ENCODE measurements at places on chromosomes 6 and 20.

DNA sequence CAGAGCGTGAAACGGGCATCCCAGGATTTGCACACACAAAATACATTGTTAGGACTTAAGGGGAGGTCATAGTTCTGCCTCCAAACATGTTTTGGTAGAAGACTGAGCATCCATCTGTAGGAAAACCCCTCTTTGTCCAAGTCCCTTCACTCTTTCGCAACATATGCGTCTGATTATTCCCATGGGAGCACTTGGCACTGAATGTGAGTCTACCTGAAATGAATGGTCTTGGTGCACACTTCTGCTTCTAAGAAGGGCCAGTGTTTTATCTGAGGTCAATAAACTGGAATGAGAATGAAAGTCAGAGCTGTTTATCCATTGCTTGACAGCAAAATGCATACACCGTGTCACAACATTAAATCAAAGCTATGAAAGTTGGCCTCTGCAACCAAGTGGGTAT lies 33.0 kb downstream of the GJA10 start:
- DNase-seq = no peak

- no peak for DNase-seq
Observed at GRCh38 chr20:17904027-17904426, 64.6 kb downstream of the SNX5 start.

DNA sequence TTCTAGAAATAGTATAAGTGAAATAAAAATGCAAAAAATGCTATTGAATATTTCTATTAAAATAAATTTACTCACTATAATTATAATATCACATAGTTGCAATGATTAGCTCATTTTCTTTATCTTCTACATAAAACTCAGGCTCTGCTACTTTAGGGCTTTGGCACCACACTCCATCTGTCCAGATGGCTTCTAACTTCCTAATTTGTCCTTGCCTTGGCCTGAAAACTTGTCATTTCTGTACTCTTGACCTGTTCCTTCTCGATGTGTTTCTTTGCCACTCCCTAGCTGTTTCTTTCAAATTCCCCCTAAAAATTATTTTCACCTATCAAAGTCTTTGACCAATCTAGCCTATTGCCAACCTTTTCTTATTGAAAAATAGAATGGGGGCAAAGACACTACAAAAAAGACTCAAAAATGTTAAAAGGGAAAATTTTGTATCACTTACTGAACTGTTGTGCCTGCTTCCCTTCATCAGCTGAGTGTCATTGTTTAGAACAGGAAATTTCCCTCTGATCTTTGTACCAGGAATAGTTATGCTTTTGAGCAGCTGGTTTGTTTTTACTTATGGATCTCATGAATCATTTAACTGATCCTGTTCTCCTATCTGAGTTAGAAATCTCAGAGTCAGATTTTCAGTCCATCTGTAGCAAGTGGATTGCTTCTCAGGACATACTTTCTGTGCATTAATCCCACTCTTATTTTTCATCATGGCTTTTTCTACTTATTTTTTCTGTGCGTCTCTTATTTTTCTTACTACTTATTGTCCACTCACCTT lies 279.2 kb upstream of the CNR1 start:
- DNase-seq = no peak

- DNase-seq = no peak
Observed at GRCh38 chr6:77548190-77548589, 84.9 kb upstream of the HTR1B start.

DNA sequence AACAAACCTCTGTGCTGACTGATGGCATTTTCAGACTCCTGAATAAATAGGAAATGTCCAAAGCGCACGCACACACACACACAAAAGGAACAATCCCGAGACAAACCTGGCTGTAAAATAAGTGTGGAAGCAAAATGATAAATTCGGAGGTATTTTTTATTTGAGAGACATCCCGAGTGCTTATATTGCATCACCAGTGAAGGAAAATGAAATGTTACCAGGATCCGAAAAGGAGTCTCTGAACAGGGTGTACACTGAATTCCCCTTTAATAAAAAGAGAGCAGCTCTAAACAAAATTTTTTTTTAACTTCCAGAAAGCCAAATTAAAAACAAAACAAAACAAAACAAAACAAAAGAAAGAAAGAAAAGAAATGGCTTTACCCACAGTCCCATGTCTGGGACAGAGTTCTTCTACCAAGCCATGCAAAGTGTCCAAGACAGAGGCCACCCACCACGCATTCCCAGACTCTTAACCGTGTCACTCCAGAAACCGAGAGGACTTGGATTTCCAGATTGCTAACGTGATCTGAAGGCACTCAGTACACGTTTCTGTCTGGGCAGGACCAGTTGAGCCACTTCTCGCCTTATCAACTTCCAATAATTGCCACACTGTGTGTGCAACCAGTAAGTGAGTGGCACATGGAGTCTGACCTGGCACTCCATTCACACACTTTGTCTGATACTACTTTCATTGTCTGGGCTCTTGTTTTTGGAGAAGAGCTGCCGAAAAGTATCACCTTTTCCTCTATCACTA lies 817 bp downstream of the ME1 start:
- peak; percentile 77 for DNase-seq

DNA sequence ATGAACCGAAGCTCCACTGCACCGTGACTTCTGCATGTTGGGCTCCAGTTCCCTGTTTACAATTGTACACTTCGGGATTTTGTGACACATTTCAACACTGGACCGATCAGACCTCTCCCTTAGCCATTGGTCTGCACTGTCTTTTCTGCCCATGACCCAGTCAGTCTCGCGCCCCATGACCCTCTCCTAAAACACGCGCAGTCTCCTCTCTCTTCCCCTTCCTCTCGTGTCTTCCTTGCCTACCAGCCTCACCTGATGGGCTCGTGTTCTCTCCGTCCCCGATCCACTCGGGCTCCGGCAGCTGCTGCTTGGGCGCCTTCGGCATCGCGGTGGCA lies 535 bp upstream of the ABCF1 start:
- no peak for DNase-seq
